ENCODE measurements at places on chromosomes 16 and 17.

GRCh38 chr16:58755989-58756649, 22.0 kb upstream of the GOT2 start:
- DNase-seq = peak; percentile 54

DNA sequence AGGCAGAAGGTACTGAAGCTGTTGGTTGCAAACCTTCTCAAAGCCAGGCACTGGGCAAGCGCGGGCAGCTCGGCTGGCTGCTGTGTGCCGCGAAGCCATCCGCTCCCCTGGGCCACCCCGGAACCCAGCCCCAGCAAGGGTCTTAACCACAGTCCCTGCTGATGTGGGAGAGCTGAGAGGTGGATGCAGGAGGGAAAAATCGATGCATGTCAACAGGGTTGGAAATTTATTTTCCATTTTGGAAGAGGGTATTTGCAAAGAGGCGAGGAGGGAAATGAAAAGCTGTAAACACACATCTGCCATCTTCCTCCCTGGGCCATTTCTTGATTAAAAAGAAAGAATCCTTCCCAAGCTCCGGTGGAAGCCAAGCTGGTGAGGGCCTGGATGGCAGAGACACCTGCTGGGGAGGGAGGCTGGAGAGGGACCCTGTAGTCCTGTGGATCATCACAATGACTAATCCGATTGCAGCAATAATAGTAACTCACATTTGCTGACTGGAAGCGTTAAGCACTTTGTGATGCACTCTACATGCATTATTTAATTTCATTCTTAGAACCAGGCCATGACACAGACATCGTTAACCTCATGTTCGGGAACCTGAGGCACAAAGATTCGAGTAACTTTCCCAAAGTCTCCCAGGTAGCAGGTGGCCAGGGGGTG, 13.9 kb upstream of the TBX2 start:
- DNase-seq = no peak

DNA sequence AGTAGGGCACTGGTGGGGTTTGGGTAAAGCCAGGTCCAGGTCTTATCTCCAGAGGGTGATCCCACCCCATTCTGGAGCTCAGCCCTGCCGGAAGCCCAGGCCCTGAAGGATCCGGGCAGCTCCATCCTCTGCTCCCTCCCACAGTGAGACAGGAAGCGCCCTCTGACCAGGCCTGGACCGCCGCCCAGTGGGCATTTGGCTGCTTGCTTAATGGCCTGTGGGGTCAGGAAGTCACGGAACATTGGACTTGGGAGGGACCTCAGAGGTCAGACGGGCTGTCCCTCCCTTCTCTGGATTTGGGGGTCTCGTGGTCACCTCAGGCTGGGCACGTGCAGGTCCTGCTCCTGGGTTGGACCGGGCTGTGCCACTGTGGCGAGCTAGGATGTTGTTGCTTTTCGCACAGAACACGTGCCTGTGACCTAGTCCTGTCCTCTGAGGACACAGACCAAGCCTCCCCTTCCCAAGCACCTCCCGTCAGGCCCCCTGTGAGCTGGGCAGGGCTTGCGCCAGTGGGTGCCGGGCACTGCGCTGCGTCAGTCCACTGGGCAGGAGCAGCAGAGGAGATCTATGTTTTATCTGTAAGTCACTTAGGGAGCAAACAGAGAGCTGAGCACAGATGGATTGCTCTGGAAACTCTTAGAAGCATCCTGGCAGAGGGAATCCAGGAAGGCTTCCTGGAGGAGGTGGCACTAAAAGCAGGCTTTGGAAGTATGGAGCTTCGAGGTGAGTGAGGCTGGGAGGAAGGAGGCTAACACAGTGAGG, 49.4 kb upstream of the GSE1 start:
- DNase-seq = no peak

DNA sequence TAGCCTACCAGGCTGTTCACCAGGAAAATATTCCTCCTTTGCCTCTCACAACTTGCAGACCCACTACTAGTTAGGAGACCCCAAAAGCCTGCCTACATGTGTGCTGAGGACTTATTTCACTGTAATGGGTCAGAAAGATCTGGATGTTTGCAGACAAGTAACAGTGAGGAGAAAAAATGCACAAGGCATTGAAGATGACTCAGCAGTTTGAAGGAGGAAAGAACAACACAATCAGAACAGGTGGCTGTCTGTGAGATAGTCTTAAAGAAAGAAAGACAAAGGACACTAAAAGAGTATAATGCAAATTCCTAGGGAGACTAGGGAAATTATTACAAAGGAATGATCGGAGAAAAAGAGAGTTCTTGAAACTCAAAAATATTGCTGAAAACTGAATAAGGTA, 69.0 kb downstream of the ANKFN1 start:
- no peak for DNase-seq

DNA sequence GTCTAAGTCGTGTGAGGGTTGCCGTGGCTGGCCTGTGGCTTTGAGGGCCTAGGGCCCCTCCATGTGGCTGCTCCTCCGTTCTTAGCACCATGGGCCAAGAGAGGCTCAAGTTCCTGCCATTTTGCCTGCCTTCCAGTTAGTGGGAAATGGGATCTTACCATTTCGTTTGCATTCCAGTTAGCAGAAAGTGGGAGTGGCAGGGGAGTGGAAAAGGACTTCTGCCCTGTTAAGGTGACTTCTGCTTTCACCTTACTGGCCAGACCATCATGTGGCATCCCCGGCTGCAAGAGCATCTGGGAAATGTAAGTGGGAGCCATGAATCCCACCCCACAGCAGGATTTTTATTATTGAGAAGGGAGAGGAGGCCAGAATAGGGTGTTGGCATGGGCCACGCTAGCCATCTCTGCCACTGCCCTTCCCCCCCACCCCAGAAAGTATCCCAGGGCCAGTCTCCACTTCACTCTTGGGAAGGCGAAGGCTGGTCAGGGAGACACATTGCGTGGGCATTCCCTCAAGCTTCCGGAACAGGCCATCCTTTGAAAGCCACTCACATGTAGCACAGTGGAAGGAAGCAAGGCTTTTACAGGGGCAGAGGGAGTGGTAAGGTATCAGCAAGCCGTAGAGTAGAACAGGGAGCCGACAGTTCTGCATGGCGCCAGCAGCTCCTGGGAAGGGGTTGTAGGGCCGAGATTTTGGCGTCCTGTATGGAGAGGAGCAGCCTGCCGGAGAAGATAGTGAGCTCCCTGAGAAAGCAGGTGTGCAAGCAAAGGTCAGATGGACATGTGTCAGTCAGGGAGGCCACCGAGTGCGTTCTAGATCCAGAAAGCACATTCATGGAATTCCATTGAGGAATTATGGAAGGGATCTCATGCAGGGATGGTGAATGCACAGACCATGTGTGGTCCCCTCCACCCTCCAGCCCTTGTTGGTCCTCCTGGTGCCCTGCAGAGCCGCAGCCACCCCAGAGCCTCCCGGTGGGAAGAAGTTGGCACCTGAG, 33.4 kb downstream of the CMIP start:
- no peak for DNase-seq

DNA sequence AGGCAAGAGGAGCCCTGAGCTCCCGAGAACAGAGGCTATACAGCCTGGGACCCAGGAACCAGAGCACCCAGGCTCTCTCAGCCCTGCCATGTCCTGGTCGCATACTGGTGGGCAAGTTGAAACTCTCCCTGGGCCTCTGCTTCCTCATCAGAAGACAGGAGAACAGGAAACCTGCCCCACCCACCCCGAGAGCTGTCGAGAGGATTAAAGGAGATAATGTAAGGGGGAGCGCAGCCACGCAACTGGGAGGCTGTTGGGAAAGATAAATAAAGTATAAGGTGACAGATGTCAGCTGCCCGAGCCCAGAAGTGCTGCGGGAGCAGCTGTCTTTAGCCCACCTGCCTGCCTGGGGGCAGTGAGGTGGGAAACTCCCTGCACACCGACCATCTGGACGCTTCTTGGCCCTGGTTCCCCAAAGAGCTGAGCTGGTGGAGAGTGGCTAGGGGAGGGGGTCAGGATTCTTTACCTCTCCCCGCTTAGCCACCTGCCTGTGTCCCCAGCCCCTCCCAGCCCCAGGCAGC, 6.8 kb downstream of the KIF19 start:
- no peak for DNase-seq

- peak; percentile 86 for DNase-seq
Measured at GRCh38 chr17:30376621-30377452, 1.9 kb upstream of the CPD start.

- DNase-seq = peak; percentile 23
Measured at GRCh38 chr17:73196500-73196899, 3.6 kb downstream of the COG1 start.

- DNase-seq = no peak
Measured at GRCh38 chr17:14149751-14150150, 80.4 kb downstream of the COX10 start.

DNA sequence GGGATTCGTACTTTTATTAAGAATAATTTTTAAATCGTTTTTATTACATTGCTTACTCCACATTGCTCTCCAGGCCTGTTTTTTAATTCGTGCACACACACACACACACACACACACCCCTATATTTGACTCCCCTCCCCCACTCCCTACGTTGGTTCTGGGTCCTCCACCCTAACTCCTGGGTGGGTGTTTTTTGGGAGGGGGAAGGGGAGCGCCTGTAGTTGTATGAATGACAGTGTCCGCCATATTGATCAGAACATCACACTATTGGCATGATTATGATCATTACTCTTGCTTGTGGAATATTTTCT, 1.3 kb downstream of the GNAO1 start:
- DNase-seq = no peak

DNA sequence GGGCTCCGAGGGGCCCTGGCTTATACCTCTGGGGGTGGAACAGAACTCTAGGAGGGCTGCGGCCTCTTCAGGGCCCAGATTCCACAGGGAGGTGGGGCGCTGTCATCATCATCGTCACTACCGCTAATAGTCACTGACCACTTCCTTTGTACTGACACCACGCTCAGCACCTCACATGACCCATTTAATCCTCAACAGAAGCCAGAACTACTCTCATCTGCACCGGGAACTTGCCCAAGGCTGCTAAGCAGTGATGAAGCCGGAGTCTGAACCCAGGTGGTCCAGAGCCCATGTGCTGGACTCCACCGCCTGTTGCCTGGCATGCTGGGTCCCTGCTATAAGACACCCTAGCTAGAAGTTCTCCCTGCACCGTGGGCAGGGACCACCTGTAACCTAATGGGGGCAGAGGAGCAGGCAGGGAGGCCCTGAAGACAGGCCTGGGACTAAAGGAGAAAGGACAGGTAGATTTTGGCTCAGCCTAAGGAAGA, 12.0 kb downstream of the UNC13D start:
- DNase-seq = peak; percentile 59

DNA sequence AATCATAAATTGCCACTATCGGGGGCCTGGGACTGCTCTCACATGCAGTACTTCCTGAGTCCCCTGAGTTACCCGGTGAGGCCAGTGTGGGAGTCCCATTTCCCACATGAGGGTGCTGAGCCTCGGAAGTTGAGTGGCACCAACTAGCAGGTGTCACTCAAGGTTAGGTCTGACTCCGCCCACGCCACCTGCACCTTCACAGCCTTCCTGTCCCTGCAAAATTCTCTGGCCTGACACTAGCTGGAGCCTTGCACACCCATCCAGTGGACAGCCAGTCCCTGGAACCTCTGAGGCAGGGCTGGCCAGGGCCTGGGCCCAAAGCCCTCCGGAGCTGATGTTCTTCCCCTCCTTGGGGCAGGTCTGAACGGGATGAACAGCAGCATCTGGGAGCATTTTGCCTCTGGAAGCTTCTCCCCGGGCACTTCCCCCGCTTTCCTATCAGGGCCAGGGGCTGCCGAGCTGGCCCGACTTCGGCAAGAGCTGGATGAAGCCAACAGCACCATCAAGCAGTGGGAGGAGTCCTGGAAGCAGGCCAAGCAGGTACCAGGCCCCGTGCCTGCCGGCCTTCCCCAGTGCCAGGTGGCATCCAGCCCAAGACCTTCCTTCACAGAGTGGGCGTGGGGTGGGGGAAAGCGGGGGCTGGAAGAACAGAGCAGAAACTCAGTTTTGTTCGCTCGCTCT, 21.9 kb downstream of the UNC13D start:
- DNase-seq = no peak

DNA sequence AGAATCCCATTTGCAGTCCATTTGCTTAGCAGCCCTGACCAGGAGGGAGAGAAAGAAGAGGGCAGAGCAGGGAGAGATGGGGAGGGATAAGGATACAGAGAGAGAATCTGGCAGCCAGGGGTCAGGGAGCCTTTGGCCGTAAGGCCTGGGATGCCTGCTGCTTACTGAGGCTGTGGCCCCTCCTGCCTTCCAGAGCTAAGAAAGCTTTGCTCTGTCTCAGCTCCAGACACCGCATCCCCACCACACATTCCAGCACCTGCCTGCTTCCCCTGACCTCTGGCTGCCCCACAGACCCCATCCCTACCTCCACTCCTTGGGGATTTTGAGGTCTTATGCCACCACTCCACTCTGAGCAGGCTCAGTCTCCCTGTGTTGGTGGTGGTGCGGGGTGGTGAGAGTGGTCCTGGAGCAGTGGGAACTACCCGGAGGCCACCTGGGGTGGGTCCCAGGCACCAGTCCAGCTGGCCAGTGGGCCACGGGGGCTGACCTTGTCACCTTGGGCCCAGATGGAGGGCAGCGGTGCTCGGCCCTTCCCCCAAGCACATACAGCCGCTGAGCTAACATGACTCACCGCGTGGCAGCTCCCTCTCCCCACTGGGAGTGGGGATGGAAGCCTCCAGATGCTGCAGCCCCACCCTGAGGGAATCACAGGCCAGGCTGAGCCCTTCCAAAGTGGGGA, 58.3 kb downstream of the RAI1 start:
- DNase-seq = peak; percentile 57

DNA sequence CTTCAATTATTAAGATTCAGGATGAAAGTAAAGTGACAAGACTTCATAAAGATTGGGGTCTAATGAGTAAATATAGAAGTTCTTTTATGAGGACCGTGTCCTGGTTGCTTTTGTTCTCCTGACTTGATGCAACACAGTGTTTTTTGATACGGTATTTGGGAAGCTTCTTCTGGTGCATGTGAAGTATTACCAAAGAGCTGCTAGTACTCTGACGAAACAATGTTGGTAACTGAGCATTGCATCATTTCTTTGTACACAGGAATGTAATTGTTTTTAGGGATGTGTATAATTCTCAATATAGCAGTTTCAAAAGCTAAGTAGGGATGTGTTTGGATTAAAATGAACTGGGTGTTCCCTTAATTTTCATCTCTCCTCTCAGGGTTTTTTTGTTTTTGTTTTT, 15.9 kb downstream of the KPNB1 start:
- DNase-seq = peak; percentile 42

GRCh38 chr17:20996724-20997615, 45.8 kb downstream of the USP22 start:
- no peak for DNase-seq

- no peak for DNase-seq
Measured at GRCh38 chr16:22005746-22006145, 2.2 kb upstream of the MOSMO start.

- no peak for DNase-seq
Measured at GRCh38 chr16:78275420-78275819, 176.0 kb downstream of the WWOX start.
